PC-9 (cell line): ENCODE measurements at places on chromosomes 12 and 14. TPM values are rescaled to one million over a fixed set of nuclear protein-coding genes. Genes with fewer than 3 reads are reported as not detected.
A peak's percentile ranks its signal among the peaks of the same experiment; 100 is the strongest.

The RILPL2 gene
- 3.6 and 4.3 TPM in 2 replicates for total RNA-seq

The PARPBP gene
- total RNA-seq = 12.8 and 16.2 TPM in 2 replicates

The KCNMB4 gene
- total RNA-seq = 6.3 and 6.7 TPM in 2 replicates

The EXOC3L4 gene
- 0.38 and 1.7 TPM in 2 replicates for total RNA-seq

The SDSL gene
- 14.2 and 26.6 TPM in 2 replicates for total RNA-seq

The KRT81 gene
- 2.5 and 4.3 TPM in 2 replicates for total RNA-seq

GRCh38 chr12:78324234-78324633 lies 493.5 kb downstream of the NAV3 start:
- H3K27ac ChIP-seq = no peak overlapping the region
- no peak for DNase-seq
- H3K4me3 ChIP-seq = no peak overlapping the region
- H3K36me3 ChIP-seq = no peaks in the 10 kb centered on the region
- H3K4me1 ChIP-seq = no peaks in the 10 kb centered on the region

GRCh38 chr12:72057330-72057914 lies 118.8 kb downstream of the TPH2 start:
- H3K27ac ChIP-seq = no peak overlapping the region
- H3K27me3 ChIP-seq = no peaks in the 10 kb centered on the region
- H3K4me3 ChIP-seq = no peak overlapping the region
- H3K36me3 ChIP-seq = no peaks in the 10 kb centered on the region
- no peak for DNase-seq
- no peaks in the 10 kb centered on the region for H3K4me1 ChIP-seq

DNA sequence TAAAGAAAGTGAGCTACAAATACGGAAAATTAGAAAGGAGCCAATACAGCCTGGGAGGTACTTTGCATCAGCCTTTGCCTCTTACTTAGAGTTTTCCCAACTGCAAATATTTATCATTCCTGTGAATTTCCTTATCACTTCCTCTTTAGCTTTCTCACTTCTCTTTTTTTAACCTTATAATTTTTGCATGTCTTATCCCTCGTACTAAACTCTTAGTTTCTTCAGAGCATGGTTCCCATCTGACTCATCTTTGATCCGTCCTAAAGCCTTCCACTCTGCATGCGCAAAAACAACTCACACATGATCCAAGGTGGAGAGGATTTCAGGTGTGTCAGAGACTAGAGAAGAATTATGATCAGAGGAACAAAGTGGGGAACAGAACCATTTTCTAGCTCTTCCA lies 9.6 kb upstream of the SNAPC1 start:
- H3K4me3 ChIP-seq = no peak overlapping the region
- H3K4me1 ChIP-seq = peaks cover 76% of the 10 kb centered on the region
- H3K36me3 ChIP-seq = peaks cover 14% of the 10 kb centered on the region
- no peaks in the 10 kb centered on the region for H3K27me3 ChIP-seq
- DNase-seq = peak; percentile 82

- H3K36me3 ChIP-seq = no peaks in the 10 kb centered on the region
- H3K4me3 ChIP-seq = no peak overlapping the region
- DNase-seq = no peak
- no peaks in the 10 kb centered on the region for H3K4me1 ChIP-seq
- no peaks in the 10 kb centered on the region for H3K27me3 ChIP-seq
These were observed 42.0 kb downstream of the KITLG start for GRCh38 chr12:88538250-88538649.

- H3K27me3 ChIP-seq = no peaks in the 10 kb centered on the region
- no peak for DNase-seq
- 0 out of 2 replicates have a peak overlapping the region, but pooled peaks have one; percentile 54 for H3K27ac ChIP-seq
- no peaks in the 10 kb centered on the region for H3K36me3 ChIP-seq
- no peak overlapping the region for H3K4me3 ChIP-seq
- peaks cover 7% of the 10 kb centered on the region for H3K4me1 ChIP-seq
These were observed 6.2 kb downstream of the KHNYN start for GRCh38 chr14:24435998-24436354.

- H3K4me3 ChIP-seq = no peak overlapping the region
- 0 out of 2 replicates have a peak, but pooled peaks cover 3% of the 10 kb centered on the region for H3K4me1 ChIP-seq
- H3K27me3 ChIP-seq = no peaks in the 10 kb centered on the region
- no peaks in the 10 kb centered on the region for H3K36me3 ChIP-seq
These were observed 23.5 kb upstream of the OASL start for GRCh38 chr12:121062391-121063045.

- peak within 1 kb of the TSS; percentile 52 for H3K27ac ChIP-seq
- H3K4me1 ChIP-seq = peaks cover 30% of the 10 kb centered on the region
- peak within 1 kb of the TSS; percentile 59 for H3K4me3 ChIP-seq
- H3K36me3 ChIP-seq = peaks cover 14% of the 10 kb centered on the region; the same call in 1 of the 2 replicates
These were observed at the start of gene PRKCH for GRCh38 chr14:61321385-61322010. TSS of gene PRKCH (plus strand) at chr14:61321579. CDS start at chr14:61322102, 523 bp downstream.

- H3K27ac ChIP-seq = no peak overlapping the region
- H3K4me1 ChIP-seq = no peaks in the 10 kb centered on the region
- no peak for DNase-seq
- H3K27me3 ChIP-seq = no peaks in the 10 kb centered on the region
- H3K4me3 ChIP-seq = no peak overlapping the region
- H3K36me3 ChIP-seq = no peaks in the 10 kb centered on the region
These were observed 146.8 kb upstream of the RASSF8 start for GRCh38 chr12:25811656-25812126.

DNA sequence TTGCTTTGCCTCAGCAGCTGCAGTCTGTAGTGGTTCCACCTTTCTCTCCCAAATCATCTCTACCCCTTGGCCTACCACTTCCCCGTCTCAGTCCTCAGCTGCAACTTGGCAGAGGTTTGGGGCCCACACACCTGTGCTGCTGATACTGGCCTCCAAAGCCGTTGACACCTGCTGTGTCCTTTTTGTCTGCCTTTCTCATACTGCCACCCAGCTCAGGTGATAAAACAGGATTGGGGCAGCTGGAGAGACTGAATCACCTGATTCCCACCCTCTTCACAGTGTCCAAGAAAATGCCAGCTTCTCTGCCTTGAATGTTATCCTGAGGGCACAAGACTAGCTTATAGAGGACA lies 103.7 kb downstream of the ETV6 start:
- no peak overlapping the region for H3K27ac ChIP-seq
- no peak overlapping the region for H3K4me3 ChIP-seq

DNA sequence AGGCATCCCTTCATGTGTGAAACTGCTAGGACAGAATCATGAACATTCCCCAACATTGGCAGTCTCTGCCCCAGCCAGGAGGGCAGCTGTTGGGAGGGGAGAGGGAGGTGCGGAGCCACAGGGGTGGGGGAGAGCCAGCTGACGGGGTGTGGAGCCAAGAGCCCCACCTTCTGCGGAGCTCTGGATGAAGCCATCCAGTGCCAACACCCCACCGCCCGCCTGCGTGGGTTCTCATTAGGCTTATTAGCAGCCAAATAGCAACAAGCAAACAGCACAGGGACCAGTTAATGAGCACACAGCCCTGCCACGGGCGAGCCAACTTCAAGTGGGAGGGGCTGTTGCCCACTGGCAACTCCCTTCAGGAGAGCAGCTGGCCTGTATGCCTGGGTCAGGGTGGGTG lies 12.1 kb downstream of the LTBP2 start:
- H3K4me3 ChIP-seq = no peak overlapping the region
- no peaks in the 10 kb centered on the region for H3K4me1 ChIP-seq
- no peak overlapping the region for H3K27ac ChIP-seq
- H3K36me3 ChIP-seq = peaks cover 5% of the 10 kb centered on the region
- no peak for DNase-seq
- H3K27me3 ChIP-seq = no peaks in the 10 kb centered on the region

DNA sequence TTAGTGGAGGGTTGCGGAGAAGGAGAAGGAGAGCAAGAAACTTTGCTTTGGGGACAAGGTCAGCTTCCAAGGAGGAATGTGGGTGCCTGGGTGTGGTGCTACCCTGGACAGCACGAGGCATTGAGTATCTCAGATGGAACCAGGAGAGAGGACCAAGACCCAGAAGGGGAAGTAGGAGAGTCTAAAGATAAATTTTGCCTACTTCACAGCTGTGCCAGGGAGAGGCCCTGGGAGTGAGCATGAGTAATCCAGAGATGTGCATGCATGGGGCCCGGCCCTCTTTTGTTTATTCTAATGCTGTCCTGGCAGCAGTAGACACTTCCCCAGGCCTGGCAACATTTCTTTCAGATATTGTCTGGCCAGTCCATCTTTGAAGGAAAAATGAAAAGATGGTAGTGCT lies 49.5 kb upstream of the GNPNAT1 start:
- H3K27me3 ChIP-seq = no peaks in the 10 kb centered on the region
- DNase-seq = no peak
- no peaks in the 10 kb centered on the region for H3K36me3 ChIP-seq
- no peak overlapping the region for H3K4me3 ChIP-seq
- no peaks in the 10 kb centered on the region for H3K4me1 ChIP-seq

GRCh38 chr12:21985155-21985554 lies 43.9 kb upstream of the ABCC9 start:
- no peaks in the 10 kb centered on the region for H3K4me1 ChIP-seq
- H3K4me3 ChIP-seq = no peak overlapping the region
- H3K27me3 ChIP-seq = no peaks in the 10 kb centered on the region
- no peak for DNase-seq
- no peak overlapping the region for H3K27ac ChIP-seq

- peak; percentile 34 for DNase-seq
- no peak overlapping the region for H3K4me3 ChIP-seq
- H3K36me3 ChIP-seq = no peaks in the 10 kb centered on the region
- 0 out of 2 replicates have a peak, but pooled peaks cover 4% of the 10 kb centered on the region for H3K27me3 ChIP-seq
- H3K27ac ChIP-seq = no peak overlapping the region
- no peaks in the 10 kb centered on the region for H3K4me1 ChIP-seq
These were observed 12.9 kb upstream of the PEX5 start for GRCh38 chr12:7176595-7176994.

DNA sequence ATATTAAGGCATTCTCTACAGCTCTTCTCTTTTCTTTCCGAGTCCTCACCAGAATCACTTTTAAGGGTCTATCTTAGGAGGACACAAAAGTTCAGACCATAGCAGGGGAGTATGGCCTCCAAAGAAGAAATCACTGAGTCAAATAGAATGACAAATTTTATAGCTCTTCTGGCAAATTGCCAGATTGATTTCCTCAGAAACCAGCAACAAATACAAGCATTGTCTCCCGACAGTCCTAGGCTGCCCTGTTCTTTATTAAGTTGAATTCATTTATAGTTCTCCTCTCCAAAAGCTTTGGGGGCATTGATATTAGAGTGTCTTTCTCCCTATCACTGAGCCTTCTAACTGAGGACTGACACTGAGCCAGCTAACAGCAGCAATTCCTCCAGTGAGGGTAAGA lies 156.4 kb upstream of the FRMD6 start:
- no peaks in the 10 kb centered on the region for H3K27me3 ChIP-seq
- no peaks in the 10 kb centered on the region for H3K4me1 ChIP-seq
- no peak overlapping the region for H3K4me3 ChIP-seq
- DNase-seq = no peak

GRCh38 chr12:121190523-121191031 lies 19.4 kb upstream of the P2RX4 start:
- no peak overlapping the region for H3K4me3 ChIP-seq
- peaks cover 11% of the 10 kb centered on the region for H3K4me1 ChIP-seq
- H3K36me3 ChIP-seq = no peaks in the 10 kb centered on the region
- peak; percentile 73 for DNase-seq
- peak overlapping the region; percentile 44 for H3K27ac ChIP-seq

GRCh38 chr12:51419425-51420193 lies 5.0 kb upstream of the SLC4A8 start:
- H3K27me3 ChIP-seq = no peaks in the 10 kb centered on the region
- no peak overlapping the region for H3K4me3 ChIP-seq
- H3K36me3 ChIP-seq = no peaks in the 10 kb centered on the region

DNA sequence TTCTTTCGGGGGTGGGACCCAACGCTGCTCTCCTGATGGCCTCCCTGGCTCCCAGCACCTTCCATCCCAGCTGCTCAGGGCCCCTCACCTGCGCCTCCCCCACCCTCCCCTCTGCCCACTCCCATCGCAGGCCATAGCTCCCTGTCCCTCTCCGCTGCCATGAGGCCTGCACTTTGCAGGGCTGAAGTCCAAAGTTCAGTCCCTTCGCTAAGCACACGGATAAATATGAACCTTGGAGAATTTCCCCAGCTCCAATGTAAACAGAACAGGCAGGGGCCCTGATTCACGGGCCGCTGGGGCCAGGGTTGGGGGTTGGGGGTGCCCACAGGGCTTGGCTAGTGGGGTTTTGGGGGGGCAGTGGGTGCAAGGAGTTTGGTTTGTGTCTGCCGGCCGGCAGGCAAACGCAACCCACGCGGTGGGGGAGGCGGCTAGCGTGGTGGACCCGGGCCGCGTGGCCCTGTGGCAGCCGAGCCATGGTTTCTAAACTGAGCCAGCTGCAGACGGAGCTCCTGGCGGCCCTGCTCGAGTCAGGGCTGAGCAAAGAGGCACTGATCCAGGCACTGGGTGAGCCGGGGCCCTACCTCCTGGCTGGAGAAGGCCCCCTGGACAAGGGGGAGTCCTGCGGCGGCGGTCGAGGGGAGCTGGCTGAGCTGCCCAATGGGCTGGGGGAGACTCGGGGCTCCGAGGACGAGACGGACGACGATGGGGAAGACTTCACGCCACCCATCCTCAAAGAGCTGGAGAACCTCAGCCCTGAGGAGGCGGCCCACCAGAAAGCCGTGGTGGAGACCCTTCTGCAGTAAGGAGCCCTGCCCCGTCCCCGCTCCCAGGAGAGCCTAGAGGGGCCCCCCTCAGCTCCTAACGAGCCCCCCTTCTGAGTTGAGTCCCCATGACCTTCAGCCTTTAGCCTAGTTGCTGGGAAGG lies at the start of gene HNF1A:
HNF1A (plus strand) TSS at position 248 of the 924 bp plus-strand sequence; CDS start at position 474, 226 bp downstream.
- no peak for DNase-seq
- no peaks in the 10 kb centered on the region for H3K36me3 ChIP-seq
- H3K4me1 ChIP-seq = no peaks in the 10 kb centered on the region
- no peaks in the 10 kb centered on the region for H3K27me3 ChIP-seq
- H3K4me3 ChIP-seq = no peak within 1 kb of the TSS

- no peak for DNase-seq
- H3K36me3 ChIP-seq = no peaks in the 10 kb centered on the region
These were observed 21.4 kb upstream of the DRAM1 start for GRCh38 chr12:101855976-101856375.

DNA sequence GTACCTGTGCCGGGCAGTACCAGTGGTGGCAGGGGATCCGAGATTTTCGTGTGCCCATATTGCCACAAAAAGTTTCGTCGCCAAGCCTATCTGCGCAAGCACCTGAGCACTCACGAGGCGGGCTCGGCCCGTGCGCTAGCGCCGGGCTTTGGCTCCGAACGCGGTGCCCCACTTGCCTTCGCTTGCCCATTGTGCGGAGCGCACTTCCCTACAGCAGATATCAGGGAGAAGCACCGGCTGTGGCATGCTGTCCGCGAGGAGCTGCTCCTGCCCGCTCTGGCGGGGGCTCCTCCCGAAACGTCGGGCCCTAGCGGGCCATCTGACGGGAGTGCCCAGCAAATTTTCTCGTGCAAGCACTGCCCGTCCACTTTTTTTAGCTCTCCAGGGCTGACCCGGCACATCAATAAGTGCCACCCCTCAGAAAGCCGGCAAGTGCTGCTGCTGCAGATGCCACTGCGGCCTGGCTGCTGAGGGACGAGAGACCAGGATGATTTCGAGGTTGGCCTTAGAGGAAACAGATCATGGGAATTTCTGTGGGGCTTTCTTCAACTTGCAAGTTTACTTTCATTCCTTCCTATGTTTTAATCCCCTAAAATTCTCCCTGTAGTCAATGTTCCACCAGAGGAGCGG lies 1.6 kb downstream of the INSM2 start:
- H3K27ac ChIP-seq = no peak overlapping the region
- no peak overlapping the region for H3K4me3 ChIP-seq

- no peak overlapping the region for H3K27ac ChIP-seq
- H3K4me1 ChIP-seq = no peaks in the 10 kb centered on the region
- no peak for DNase-seq
These were observed 162.9 kb downstream of the ADGRD1 start for GRCh38 chr12:131116468-131117117.

- no peak overlapping the region for H3K4me3 ChIP-seq
- DNase-seq = no peak
- H3K27ac ChIP-seq = no peak overlapping the region
- no peaks in the 10 kb centered on the region for H3K36me3 ChIP-seq
These were observed 8.8 kb downstream of the SERPINA10 start for GRCh38 chr14:94284221-94284620.

- H3K4me1 ChIP-seq = no peaks in the 10 kb centered on the region
- no peak overlapping the region for H3K27ac ChIP-seq
- DNase-seq = peak; percentile 73
- no peak overlapping the region for H3K4me3 ChIP-seq
- H3K27me3 ChIP-seq = peaks cover 53% of the 10 kb centered on the region
These were observed 148.1 kb upstream of the NRXN3 start for GRCh38 chr14:78022059-78022458.
